ENCODE measurements at places on chromosomes 7 and 10.

GRCh38 chr7:105388356-105389087 is at the start of gene SRPK2:
Gene SRPK2 (minus strand): TSS chr7:105388921.
- DNase-seq, result no peak

DNA sequence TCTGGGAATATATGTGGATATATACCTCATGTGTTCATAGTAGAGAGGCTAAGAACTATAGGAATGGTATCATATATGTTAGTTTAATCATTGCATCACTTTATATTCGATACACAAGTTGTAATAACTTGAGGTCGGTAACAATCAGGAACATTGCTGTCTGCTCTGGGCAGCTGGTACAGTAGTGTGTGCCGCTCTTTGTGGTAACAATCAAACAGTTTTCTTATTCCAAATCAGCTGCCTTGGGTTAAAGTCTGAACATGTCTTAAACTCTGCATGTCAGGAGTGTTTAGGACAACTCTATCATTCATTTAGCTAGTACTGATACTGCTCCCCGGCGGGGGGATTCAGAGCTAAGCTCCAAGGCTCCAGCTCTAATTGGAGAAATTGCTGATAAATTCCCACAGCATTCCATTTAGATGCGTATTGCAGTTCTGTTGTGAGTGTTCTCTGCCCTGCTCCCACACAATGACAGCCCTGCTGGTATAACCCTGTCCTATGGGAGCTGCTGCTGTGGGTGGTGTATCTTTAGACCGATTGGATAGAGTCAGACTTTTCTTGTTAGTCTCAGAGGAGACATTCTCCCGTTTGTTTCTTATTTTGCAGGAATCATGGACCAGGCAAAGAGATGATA is 707.5 kb upstream of the FZD8 start:
- DNase-seq, result no peak

GRCh38 chr7:103871473-103871872 is 118.0 kb downstream of the RELN start:
- DNase-seq, result no peak

- no peak for DNase-seq
Observed at GRCh38 chr10:30368065-30368718, 19.1 kb upstream of the MTPAP start.

- no peak for DNase-seq
Observed at GRCh38 chr10:56912043-56912442, 551.0 kb upstream of the ZWINT start.

All from esophagus squamous epithelium (tissue), 5 donors.